ENCODE measurements at places on chromosomes 7 and 10. TPM values are rescaled to one million over a fixed set of nuclear protein-coding genes. Genes with fewer than 3 reads are reported as not detected.

RASA4 gene
- total RNA-seq = 1.8 TPM

FKBP6 gene
- total RNA-seq = not detected

ATOH7 gene
- 0.26 TPM for total RNA-seq

DNA2 gene
- total RNA-seq = 10.5 TPM

PTPRN2 gene
- 0.93 TPM for total RNA-seq

NUTM2E gene
- 0.59 TPM for total RNA-seq

SLC26A4 gene
- 0.04 TPM for total RNA-seq

C1GALT1 gene
- 30.6 TPM for total RNA-seq

EZH2 gene
- 25.2 TPM for total RNA-seq

SDK1 gene
- 0.37 TPM for total RNA-seq

SLC16A9 gene
- total RNA-seq = 0.09 TPM

ASB10 gene
- not detected for total RNA-seq

ARHGAP12 gene
- 27.0 TPM for total RNA-seq

KLF14 gene
- 0.05 TPM for total RNA-seq

SPACDR gene
- 0.73 TPM for total RNA-seq

KIAA1217 gene
- total RNA-seq = 2.8 TPM

IDI2 gene
- not detected for total RNA-seq

GAD2 gene
- not detected for total RNA-seq

EBLN1 gene
- total RNA-seq = not detected

HTRA1 gene
- total RNA-seq = 64.3 TPM

TMEM270 gene
- not detected for total RNA-seq

ZNF438 gene
- 1.6 TPM for total RNA-seq

SYPL1 gene
- total RNA-seq = 68.4 TPM

CHST3 gene
- 32.7 TPM for total RNA-seq

TYW1 gene
- 15.9 TPM for total RNA-seq

SFTPD gene
- 0.22 TPM for total RNA-seq

STRIP2 gene
- total RNA-seq = 10.0 TPM

SPDYE8 gene
- not detected for total RNA-seq

BHLHA15 gene
- total RNA-seq = 0.45 TPM

CNNM1 gene
- total RNA-seq = 23.8 TPM

ERVW-1 gene
- not detected for total RNA-seq

ALDH18A1 gene
- 49.3 TPM for total RNA-seq

MGMT gene
- 6.1 TPM for total RNA-seq
